ENCODE measurements at places on chromosomes 5 and 9.

DNA sequence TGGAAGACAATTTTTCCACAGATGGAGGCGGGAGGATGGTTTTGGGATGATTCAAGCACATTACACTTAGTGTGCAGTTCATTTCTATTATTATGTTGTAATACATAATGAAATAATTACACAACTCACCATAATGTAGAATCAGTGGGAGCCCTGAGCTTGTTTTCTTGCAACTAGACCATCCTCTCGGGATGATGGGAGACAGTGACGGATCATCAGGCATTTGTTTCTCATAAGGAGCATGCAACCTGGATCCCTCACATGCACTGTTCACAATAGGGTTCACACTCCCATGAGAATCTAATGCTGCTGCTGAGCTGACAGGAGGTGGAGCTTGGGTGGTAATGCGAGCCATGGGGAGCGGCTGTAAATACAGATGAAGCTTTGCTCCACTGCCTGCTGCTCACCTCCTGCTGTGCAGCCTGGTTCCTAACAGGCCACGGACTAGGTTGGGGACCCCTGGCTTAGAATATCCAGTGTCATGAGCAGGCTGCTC is 1.6 kb downstream of the STKLD1 start:
- no peak for DNase-seq

DNA sequence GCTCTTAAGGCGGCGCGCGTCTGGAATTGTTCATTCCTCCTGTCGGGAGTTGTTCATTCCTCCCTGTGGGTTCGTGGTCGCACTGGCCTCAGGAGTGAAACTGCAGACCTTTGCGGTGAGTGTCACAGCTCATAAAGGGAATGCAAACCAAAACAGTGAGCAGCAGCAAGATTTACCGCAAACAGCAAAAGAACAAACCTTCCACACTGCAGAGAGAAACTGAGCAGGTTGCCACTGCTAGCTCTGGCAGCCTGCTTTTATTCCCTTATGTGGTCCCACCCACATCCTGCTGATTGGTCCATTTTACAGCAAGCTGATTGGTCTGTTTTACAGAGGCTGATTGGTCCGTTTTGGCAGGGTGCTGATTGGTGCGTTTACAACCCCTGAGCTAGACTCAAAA is 1365.3 kb upstream of the WWC1 start:
- DNase-seq = no peak

DNA sequence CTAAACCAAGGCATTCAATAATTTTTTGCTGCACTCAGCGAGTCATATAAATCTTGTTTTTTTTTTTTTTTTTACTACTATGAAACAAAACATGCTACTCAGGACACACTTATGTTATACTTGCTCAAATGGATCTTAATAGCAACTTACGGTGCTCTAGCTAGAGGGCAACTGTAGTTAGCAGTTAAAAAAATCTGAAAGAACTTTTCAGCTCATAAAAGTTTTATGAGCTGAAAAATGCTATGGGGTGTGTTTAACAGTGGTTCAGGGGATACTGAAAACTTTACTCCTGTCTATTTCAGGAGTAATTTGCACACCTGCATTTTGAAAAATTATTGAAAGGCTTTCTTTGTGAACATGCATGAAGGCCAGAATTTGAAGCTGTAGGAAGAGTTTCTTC is 53.4 kb downstream of the VCAN start:
- no peak for DNase-seq

DNA sequence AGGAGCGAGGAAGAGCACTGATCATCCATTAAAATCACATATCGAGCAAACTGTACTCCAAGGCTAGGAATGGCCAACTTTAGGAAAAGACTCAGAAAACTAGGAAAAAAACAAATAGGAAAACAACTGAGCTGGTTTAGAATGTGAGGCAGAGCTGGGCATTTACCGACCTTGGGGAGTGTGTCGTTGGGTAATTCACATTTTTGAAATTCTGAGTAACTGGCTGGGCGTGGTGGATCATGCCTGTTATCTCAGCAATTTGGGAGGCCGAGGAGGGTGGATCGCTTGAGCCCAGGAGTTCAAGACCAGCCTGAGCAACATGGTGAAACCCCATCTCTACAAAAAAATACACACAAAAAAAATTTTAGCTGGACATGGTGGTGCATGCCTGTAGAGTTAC is 70.1 kb downstream of the ZFAND5 start:
- no peak for DNase-seq

DNA sequence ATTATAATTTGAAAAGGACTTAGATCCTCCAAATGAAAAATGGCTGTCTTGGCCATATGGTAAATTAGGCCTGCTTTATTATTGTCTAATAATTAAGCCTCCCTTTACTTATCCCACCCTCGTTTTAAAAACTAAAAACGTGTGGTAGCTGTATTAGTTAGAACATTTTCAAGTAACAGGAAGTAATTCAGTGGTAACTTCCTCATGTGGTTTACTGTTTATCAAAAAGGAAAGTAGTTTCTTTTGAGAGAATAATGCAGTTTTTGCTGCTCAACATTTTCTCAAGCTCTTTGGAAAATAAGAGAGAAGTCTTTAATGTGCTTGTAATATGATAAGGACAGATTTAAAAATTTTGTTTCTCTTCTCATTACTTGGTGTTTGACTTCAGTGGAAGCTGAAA is 26.0 kb downstream of the ZCCHC7 start:
- DNase-seq = no peak

- DNase-seq = no peak
Observed at GRCh38 chr9:129834489-129835127, 467 bp downstream of the C9orf78 start.

DNA sequence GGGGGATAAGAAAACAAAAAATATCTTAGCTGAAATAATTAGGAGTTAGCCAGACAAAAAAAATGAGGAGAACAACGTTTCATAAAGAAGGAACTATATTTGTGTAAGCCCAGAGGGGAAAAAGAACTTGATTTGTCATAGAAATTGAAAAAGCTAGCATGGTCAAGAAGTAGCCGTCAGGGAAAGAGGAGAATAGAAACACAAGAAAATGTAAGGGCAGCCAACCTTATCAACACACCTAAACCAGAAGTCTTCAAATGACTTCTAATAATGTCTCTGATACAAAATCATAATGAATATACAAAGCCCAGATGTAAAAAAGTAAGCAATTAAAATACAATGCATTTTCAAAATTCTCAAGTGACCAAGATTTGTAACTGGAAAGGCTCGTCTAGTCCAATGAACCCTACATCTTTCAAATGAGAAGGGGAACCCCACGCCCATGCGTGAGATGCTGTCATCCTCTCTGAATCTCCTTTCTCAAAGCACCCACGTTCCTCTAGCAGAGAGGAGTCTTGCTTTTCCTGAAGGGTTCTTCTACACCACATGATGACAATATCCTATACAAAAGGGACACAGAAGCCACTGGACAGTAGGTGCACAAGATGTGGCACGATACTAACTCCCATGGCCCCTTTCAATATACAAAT is 103.7 kb downstream of the ARL15 start:
- no peak for DNase-seq
